ENCODE measurements at places on chromosomes 5 and 9. TPM values are rescaled to one million over a fixed set of nuclear protein-coding genes. Genes with fewer than 3 reads are reported as not detected.

The NRARP gene
- 4.4 TPM for total RNA-seq

The PANK3 gene
- 162 TPM for total RNA-seq

The EIF4E1B gene
- 0.27 TPM for total RNA-seq

The ANGPTL2 gene
- total RNA-seq: 8.5 TPM

The PCDHGA4 gene
- 17.5 TPM for total RNA-seq

The CCL28 gene
- total RNA-seq: 0.18 TPM

The SPINK4 gene
- not detected for total RNA-seq

The MSX2 gene
- total RNA-seq: 6.6 TPM

The SPAAR gene
- 1.1 TPM for total RNA-seq

The ZNF483 gene
- total RNA-seq: 41.5 TPM

The ABL1 gene
- 35.7 TPM for total RNA-seq
